Glutamatergic neuron (in vitro differentiated cells): ENCODE measurements at places on chromosomes 12 and 14.

DNA sequence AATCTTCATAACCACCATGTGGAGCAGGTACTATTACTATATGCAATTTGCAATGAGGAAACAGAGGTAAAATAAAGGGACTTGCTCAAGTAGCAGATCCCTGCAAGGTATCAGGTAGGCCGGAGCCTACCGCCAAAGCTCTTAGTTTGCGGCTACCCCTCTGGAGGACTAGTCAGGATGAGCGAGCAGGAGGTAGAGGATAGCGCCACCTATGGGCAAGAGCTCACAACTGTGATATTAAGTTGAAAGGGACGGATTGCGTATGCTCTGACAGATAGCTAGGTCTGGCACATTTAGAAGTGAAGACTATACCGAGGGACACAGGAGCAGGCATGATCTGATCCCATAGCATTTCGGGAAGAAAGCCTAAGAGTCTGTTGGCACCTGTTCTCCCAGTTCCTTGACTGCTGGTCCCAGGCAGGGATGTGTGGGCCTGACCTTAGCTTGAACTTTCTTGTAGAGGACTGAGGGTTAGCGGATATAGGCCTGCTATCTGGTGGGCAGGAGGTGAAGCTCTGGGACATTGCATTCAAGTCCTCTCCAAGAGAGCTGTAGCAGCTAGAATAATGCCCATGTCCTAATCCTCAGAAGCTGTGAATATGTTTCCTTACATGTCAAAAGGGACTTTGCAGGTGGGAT is 48.0 kb downstream of the SLC17A8 start:
- no peak overlapping the region for H3K4me3 ChIP-seq
- peaks cover 4% of the 10 kb centered on the region for H3K36me3 ChIP-seq
- DNase-seq = peak; percentile 71
- H3K4me1 ChIP-seq = no peaks in the 10 kb centered on the region
- no peak overlapping the region for H3K27ac ChIP-seq

GRCh38 chr12:92552412-92553108 is 150.2 kb upstream of the PLEKHG7 start:
- H3K27ac ChIP-seq = no peak overlapping the region
- no peaks in the 10 kb centered on the region for H3K36me3 ChIP-seq
- H3K4me3 ChIP-seq = no peak overlapping the region

DNA sequence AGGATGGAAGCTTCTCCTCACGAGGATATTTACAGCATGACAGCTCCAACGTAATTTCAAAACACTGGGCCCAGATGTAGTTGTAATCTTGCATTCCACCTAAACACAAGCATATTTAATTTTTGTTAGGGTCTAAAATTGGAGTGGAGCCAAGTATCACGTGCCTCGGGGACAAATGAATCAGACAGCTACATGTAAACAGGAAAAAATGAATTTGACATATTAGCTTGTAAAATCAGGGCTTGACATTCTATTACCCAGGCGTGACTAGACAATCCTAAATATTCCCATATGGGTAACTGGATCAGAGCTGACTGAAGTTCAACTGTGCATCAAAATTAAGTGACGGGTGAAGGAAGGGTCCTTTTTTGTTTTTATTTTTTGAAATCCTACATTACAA is 59.0 kb downstream of the MDM2 start:
- no peaks in the 10 kb centered on the region for H3K36me3 ChIP-seq
- H3K27me3 ChIP-seq = peaks cover 5% of the 10 kb centered on the region
- DNase-seq = no peak
- no peak overlapping the region for H3K27ac ChIP-seq

DNA sequence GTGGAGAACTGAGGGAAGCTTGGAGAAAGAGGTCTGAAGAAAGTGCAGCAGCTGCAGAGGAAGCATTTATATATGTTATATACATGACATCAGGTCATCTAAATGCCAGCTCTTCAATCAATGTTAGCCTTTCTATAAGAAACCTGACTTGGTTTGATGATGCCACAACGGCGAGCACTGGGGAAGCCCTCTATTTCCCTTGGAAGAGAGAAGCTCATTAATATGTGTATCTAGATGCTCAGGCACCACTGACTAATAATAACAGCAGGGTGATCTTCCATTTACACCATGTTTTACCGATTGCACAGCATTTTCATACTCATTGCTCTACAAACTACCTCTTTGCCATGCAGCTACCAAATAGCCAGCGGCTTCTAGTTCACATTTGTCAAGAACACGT is 811 bp downstream of the ACYP1 start:
- H3K36me3 ChIP-seq = peaks cover 4% of the 10 kb centered on the region
- no peak overlapping the region for H3K27ac ChIP-seq
- DNase-seq = no peak
- peak overlapping the region; percentile 98 for H3K4me3 ChIP-seq
- H3K4me1 ChIP-seq = peaks cover 4% of the 10 kb centered on the region
- peaks cover 2% of the 10 kb centered on the region for H3K27me3 ChIP-seq

DNA sequence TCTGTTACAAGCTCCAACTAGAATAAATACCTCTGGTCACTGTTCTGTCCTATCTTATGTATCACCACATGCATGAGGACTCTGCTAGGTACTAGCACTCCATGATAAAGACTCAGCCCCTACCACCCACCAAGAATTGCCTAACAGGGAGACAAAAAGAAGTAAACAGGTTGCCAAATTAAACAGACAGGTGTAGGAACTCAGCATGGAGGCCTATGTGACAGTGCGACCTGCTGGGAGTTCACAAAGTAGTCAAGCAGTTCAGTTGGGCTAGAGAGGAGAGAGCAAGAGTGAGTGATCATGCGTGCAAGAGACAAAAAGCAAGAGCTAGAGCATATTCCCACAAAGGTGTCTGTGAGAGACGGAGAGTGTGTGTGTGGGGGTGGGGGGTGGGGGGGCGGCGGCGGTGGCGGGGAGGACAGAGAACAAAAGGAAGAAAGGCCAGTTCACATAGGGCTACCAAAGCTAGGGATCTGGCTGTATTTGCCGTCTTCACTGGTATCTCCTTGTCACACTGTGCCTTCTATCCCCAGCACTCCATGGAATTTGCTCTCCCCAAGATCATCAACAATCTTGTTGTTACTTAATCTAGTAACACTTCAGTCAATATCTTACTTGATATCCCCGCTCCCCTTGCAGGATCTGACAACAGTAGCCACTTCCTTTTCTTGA is 81.2 kb downstream of the SPPL3 start:
- DNase-seq = no peak
- no peaks in the 10 kb centered on the region for H3K27me3 ChIP-seq
- peaks cover 22% of the 10 kb centered on the region for H3K4me1 ChIP-seq
- H3K36me3 ChIP-seq = no peaks in the 10 kb centered on the region
- no peak overlapping the region for H3K4me3 ChIP-seq

DNA sequence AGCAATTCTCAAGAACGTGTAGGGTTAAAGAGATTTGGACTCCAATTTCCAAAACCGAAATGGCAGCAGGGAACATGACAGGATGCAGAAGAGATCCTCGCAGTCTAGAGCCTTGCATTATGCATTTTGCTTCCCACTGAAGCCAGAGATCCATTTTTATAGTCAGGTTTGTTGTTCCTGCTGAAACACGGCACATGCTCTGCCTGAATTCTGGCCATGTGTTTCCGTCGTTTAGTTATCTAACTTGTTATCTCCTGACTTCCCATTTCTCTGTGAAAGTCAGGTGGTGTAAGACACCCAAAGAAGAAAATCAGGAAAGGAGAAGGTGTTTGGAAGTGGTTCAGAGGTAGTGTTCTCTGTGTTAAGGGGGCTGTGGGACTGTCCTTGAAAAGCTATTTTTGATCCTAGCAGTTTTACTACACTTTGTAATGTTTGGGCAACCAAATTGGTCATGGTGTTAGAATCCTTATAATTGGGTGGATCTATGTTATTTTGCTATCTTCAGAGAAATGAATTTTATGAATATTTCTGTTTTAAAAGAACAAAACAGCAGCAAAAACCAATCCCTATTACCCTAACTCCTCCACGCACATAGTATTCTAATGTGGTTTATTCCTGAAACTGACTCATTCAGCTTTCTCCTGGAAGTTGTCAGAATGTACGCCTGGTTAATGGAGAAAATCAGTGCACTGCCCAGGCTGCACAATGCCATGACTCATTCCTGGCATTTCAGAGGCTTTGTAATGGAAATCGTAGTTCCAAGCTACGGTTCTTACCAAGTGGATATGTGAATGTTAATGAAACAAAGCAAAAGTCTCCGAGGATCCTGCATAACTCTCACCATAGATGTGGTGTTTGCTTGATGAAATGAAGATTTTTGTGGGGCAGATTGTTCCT is 110.1 kb downstream of the SAMD4A start:
- H3K36me3 ChIP-seq = no peaks in the 10 kb centered on the region
- H3K27me3 ChIP-seq = peaks cover 1% of the 10 kb centered on the region
- H3K27ac ChIP-seq = no peak overlapping the region
- H3K4me1 ChIP-seq = peaks cover 4% of the 10 kb centered on the region
- H3K4me3 ChIP-seq = no peak overlapping the region

DNA sequence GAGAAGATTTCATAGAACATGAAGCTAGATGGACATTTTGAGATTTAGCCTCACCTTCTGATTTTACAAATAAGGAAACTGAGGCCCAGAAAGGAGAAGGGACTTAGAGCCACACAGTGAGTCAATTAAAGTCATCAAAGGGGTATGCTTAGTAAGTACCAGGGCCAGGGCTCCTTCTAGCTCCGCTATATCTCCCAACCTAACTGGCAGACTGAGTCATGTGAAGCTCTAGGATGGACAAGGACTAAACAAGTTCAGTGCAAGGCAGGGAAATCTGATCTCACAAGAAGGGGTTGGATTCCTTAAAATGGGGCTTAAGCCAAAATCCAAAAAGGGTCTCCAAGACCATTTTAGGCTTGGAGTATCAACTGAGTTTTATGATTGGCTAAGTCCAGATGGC is 215.8 kb downstream of the PHLDA1 start:
- no peak for DNase-seq
- peaks cover 3% of the 10 kb centered on the region for H3K27me3 ChIP-seq
- no peak overlapping the region for H3K27ac ChIP-seq
- H3K4me3 ChIP-seq = no peak overlapping the region
- peaks cover 36% of the 10 kb centered on the region for H3K4me1 ChIP-seq
- peaks cover 5% of the 10 kb centered on the region for H3K36me3 ChIP-seq

DNA sequence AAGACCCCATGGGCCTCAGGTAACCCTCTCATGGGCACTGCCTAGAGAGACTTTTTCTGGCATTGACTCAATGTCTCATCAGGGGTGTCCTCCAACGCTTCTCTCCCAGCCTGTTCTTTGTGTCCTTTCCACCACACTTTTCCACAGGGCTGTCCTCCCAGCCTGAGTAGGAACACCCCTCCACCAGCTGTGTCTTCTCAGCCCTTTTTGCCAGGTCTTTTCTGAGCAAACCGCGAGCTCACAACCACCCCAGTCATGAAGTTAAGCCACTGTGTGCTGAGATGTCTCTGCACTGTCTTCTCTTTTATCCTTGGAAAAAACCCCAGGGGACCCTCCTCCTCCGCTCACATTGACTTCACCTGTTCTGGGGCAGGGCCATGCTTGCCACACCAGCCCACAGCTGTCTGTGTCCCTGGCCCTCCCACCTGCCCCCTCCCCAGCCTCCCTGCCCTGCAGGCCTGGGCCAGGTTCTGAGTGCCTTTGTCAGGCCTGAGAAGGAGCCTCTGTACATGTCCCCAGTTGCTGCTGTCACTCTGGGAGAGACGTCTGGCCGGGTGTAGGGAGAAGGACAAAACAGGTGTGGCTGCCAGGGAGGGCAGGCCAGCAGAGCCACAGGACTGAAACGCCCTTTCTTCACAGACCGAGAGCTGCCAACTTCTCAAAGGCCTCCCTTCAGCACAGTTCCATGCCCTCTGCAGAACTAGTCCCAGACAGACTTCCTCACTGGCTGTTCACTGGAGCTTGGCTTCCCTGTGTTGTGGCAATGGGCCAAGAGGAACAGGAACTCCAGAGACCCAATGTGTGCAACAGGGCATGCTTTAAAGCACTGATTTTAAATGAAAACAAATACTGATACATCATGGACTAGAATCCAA is 50.5 kb upstream of the PNMA1 start:
- no peak overlapping the region for H3K4me3 ChIP-seq
- DNase-seq = no peak
- H3K36me3 ChIP-seq = no peaks in the 10 kb centered on the region
- H3K27me3 ChIP-seq = peaks cover 2% of the 10 kb centered on the region

DNA sequence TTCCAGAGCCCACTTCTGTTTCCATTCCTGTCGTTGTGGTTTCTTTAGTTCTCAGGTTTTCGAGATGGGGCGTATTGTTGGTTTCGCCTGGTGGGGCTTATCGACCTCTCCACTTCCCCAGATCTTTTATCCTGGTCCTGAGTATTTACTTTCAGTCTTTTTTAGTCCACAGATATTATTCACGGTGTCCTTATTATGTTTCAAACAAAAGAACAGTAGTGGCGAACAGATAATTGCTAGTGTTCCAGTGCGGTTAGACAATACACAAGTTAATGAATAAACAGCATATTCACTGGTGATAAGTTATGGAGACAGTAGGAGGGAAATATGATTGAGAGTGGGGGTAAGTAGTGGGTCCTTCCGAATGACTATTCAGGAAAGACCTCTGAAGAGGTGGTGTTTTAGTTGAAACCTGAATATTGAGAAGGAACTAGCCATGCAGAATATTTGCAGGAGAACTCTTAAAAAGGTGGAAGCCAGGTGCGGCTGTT is 668 bp downstream of the TMEM260 start:
- H3K4me1 ChIP-seq = peaks cover 19% of the 10 kb centered on the region
- no peaks in the 10 kb centered on the region for H3K36me3 ChIP-seq
- peak overlapping the region; percentile 94 for H3K27ac ChIP-seq

DNA sequence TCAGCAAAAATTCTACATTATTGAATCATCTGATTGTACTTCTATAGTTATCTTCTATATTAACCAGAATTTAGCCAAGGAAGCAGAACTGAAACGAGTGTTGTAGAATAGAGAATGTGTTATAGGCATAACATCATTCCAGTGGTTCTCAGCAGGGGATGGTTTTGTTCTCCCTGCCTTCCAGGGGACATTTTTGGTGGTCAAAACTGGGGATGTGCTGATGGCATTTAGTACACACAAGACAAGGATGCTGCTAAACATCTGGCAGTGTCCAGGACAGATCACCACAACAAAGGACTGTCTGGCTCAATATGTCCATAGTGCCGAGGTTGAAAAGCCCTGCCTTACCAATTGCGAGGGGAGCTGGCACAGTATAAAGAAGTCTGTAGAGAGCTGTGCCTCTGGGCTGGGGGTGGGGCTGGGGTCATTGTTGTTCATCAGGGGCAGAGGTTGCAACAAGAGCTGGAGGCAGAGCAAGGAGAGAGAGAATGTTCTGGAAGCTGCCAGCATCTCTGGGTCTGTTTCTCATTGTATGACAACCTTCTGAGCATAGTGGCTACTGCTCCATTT is 1472.8 kb downstream of the AACS start:
- no peak overlapping the region for H3K4me3 ChIP-seq
- H3K36me3 ChIP-seq = peaks cover 4% of the 10 kb centered on the region
- DNase-seq = no peak
